T follicular helper cell (primary cell): ENCODE measurements at places on chromosomes 5 and 9.

DNA sequence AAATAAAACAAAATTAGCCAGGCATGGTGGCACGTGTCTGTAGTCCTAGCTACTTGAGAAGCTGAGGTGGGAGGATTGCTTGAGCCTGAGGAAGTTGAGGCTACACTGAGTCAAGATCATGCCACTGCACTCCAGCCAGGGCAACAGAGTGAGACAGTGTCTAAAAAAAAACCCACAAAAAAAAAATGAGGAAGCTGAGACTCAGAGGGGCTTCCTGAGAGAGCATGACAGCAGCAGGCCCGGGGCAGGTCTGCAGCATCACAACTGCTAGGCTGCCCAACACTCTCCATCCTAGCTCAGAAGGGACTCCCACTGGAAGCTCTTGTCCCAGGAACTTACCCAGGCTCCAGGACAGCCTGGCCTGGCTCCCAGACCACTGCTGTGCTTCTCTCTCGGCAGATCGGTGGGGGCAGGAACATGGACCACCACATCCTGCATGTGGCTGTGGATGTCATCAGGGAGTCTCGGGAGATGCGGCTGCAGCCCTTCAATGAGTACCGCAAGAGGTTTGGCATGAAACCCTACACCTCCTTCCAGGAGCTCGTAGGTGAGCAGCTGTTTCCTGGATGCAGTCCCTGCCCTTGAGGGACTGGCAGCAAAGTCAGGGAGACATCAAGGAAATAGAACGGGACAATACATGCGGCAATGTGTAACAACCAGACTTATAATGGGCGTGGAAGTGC, 19.1 kb downstream of the PTGS1 start:
- no peak for DNase-seq

- DNase-seq = no peak
These were observed 84.4 kb downstream of the HTR4 start for GRCh38 chr5:148569948-148570347.

DNA sequence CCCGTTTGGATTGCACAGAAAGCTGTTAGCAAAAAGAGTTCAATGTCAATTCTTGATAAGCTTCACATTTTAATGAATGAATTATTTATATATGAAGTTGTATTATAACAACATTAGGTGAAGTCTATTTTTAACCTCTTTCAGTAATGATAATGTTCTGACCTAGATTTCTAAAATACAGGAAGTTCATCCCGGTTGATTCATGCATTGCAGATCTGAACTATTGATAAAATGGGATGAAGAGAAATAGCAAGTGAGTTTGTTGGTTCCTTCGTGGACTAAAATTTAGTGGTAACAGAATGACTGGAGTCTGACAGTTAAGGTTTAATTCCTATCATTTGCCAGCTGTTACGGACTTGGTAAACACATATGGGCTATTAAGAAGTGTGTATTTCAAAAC, 180.5 kb downstream of the PCSK1 start:
- no peak for DNase-seq

GRCh38 chr9:12875191-12875590, 100.4 kb downstream of the LURAP1L start:
- no peak for DNase-seq

DNA sequence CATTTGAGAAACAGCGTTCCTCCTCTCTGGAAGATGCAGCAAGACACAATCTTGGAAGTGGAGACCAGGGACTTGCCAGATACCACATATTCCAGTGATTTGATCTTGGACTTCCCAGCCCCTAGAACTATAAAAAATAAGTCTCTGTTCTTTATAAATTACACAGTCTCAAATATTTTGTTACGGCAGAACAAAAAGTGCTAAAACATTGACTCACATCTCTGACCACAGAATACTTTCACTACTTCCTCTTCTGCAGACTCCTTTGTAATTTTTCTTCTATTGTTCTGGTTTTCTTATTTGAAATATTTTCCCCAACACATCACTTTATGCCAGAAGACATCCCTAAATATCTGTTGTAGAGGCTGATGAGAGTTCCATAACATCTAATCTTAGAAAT, 706.1 kb upstream of the CDH18 start:
- no peak for DNase-seq

DNA sequence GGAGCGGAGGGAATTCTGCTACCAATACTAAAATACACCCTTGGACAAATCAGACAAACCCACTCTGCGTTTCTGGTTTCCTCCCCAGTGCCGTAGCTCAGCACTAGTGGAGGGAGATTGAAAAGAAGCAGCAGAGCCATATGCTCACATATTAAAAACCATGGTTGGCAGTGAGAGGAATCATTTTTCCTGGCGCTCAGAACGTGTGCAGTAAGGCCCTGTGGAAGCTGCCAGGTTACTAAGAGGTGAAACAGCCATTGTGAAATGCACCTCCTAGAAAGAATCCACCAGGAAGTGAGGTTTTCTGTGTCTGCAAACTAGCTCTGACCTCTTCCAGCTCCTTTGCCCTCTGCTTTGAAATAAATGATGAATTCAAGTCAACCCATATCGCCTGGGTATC, 177.2 kb downstream of the ERCC6L2 start:
- DNase-seq = no peak

DNA sequence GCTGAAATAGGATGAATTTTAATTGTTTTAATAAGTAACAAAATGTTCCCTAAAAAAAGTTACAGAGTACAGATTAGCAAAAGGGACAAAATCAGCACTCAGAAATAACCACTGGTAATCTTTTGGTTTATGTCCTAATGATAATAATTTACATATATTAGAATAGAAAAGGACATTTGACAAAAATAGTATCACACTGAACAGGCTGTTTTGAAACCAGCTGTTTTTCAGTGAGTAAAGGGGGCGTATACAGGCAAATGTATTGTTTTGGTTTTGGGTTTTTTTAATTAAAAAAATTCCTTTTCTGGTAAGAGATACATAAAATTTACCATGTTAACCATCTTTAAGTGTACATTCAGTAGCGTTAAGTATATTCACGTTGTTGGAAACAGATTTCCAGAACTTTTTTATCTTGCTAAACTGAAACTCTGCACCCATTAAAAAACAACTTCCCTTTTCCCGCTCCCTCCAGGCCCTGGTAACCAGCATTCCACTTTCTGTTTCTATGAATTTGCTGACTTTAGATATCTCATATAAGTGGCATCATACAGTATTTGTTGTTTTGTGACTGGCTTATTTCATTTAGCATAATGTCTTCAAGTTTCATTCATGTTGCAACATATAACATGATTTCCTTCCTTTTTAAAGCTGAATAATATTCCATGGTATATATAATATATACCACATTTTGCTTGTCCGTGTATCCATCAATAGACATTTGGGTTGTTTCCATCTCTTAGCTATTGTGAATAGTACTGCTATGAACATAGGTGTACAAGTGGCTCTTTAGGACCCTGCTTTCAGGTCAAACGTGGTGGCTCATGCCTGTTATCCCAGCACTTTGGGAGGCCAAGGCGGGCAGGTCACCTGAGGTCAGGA, 20.6 kb upstream of the LARP1 start:
- no peak for DNase-seq

GRCh38 chr9:20980832-20981455, 50.5 kb downstream of the HACD4 start:
- DNase-seq = no peak

- no peak for DNase-seq
These were observed 11.9 kb downstream of the SPINK6 start for GRCh38 chr5:148214665-148215185.

GRCh38 chr9:105842023-105842644, 147.8 kb downstream of the TMEM38B start:
- no peak for DNase-seq

GRCh38 chr9:126327006-126327713, 531 bp downstream of the MVB12B start:
- no peak for DNase-seq

DNA sequence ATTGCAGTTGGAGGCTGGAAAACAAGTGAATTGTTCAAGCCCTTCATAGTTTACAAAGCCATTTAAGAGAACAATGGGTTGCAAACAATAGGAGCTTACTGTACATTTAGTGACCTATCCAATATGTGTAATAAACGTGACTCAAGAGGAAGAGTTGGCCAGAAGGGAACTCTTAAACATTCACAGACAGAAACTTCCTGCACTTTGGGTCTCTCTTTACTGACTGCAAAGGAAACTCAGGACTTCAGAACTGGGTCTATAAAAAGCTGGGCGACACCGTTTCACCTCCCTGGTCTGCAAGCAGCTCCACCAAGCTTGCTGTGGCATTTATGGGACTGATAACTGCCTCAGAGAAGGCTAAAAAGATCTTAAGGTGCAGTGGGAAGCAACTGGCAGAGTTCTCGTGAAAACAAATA, 48.7 kb upstream of the SPATA31D4 start:
- DNase-seq = no peak
